NCI-H1436 treated with DMSO at 0.1 percent for 48 hours (cell line): ENCODE measurements at places on chromosomes 6 and 20.

GRCh38 chr20:53003420-53004154, 31.4 kb downstream of the TSHZ2 start:
- peak; percentile 56 for DNase-seq

GRCh38 chr6:2129182-2129621, 116.2 kb downstream of the GMDS start:
- DNase-seq = no peak

GRCh38 chr6:157760589-157761330, 62.3 kb upstream of the SNX9 start:
- no peak for DNase-seq

- DNase-seq = no peak
Observed at GRCh38 chr6:7673063-7673536, 52.8 kb upstream of the BMP6 start.

DNA sequence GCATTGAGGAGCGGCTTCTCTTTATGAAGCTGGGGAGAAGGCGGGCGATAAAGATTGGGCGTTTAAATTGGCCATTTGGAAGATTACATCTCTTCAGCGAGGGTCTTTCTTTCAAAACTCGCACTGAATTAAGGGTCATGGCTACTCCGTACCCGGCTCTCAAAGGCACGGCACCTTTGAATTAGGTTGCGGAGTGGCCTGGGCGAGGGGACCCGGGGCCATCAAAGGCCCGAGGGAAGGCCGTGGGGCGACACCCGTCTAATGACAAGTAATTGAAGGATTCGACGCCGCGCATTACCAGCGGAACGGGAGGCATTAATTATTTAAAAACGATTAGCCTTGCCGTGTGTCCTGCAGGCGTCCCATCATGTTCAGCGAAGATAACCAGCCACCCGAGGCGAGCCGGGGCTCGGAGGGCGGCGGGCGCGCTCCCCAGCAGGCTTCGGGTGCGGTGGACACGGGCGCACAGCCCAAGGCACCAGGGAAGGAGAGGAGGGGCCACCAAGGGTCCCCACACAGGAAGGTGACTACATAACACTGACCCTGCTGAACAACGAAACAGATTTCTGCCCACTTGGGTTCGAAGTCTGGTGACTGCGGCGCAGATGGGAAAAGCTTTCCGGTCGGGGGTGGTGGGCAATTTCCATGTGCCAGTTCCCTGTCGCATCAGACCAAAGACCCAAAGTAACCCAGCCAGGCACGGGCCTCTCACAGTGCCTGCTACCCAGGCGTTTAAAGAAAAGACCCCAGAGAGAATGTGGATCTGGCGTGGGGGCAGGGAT, 7.4 kb downstream of the FOXA2 start:
- no peak for DNase-seq

GRCh38 chr6:15842727-15843117, 179.9 kb upstream of the DTNBP1 start:
- no peak for DNase-seq

GRCh38 chr20:60340232-60340631, 382.0 kb downstream of the CDH26 start:
- DNase-seq = no peak

DNA sequence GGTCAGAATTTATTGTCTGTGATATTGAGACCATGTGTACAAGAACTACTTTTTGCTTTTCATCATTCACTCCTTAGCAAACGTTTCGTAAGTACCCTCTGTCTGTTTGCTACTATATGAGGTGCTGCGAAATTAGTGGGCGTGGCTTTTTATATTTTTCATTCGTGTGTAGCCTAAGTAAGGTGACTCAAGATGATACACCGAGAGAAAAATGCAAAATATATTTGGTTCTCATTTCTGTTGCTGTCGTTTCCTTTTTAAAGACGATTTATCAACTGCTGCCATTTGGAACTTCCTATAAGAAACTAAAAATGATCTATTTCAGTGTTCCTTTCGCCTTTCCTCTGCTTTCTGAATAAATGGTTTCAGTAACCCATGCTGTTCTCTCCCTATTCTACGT, 61.2 kb downstream of the VAPB start:
- DNase-seq = no peak

- DNase-seq = no peak
Observed at GRCh38 chr6:128519132-128519930, 1.1 kb downstream of the PTPRK start.

GRCh38 chr6:133244519-133244918, 3.4 kb downstream of the EYA4 start:
- no peak for DNase-seq

DNA sequence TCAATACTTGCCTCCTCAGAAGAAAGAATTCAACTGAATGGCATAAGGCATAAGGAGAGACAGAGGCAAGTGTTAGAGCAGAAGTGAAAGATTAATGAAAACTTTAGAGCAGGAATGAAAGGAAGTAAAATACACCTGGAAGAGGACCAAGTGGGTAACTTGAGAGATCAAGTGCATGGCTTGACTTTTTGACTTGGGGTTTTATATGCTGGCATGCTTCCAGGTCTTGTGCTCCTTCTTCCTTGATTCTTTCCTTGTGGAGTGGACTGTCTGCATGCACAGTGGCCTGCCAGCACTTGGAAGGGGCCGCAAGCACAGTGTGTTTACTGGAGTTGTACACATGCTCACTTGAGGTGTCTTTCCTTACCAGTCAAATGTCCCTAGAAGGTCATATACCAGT, 222.1 kb upstream of the UFL1 start:
- DNase-seq = no peak

- no peak for DNase-seq
Observed at GRCh38 chr20:37311710-37312355, 22.4 kb downstream of the MANBAL start.

GRCh38 chr6:63635215-63635587, 401 bp upstream of the PHF3 start:
- no peak for DNase-seq

- DNase-seq = peak; percentile 85
Observed at GRCh38 chr6:144744720-144745119, 459.6 kb downstream of the UTRN start.

DNA sequence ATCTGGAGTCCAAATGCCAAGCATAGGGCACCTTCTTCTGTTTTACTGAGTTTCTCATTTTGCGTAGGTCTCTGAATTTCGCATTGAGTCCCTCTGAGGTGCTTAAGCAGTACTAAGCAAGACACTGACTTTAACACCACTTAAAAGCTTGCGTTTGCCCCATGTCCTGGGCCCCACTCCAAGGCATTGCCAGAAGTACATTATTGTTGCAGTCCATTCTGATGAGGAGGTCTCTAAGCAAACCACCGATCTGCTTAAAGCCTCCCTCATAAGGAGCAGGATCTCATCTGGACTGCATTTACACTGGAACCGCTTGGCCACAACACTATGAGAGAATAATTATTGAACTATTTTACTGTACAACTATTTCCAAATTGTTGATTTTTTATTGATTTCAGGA, 16.3 kb downstream of the BMP2 start:
- no peak for DNase-seq

- peak; percentile 35 for DNase-seq
Observed at GRCh38 chr20:19903168-19903811, 113.9 kb upstream of the NAA20 start.

DNA sequence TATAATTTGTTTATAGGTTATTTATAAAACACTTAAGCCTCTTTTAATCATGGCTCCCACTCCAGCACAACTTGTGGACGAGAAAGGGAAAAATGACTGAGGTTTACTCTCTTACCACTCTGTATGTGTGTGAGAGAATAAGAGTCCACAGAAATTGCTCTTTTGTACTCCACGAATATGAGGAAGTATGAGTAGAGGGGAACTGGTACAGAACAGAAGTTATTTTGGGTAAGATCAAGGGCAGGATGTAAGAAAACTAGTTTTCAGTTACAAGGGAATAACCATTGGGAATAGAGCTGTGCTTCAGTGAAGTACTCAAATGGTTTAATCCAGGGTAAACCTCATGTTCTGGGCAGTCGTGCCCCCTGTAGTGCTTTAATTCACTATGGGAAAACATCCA, 72.6 kb downstream of the REV3L start:
- no peak for DNase-seq

DNA sequence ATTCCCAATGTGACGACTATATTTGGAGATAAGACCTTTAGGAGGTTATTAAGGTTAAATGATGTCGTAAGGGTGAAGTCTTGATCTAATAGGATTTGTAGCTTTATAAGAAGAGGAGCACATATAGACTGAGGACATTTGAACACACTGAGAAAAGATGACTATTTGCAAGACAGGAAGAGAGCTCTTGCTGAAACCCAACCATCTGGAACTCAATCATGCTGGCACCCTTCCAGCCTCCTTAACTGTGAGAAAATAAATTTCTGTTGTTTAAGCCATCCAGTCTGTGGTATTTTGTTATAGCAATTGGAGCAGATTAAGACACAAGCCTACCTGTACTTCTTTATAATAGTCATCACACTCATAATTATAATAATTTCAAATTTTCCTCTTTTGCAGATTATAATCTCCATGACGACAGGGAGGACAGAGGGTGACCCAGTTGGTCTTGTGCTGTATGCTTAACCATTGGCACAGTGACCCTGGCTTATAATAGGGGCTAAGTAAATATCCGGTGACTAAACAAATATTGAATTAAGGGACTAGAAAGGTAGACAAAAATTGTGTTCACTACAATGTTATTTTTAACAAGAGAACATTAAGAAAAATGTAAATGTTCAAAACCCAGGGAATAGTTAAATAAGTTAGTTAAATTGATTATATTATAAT, 206.4 kb upstream of the HDDC2 start:
- no peak for DNase-seq

DNA sequence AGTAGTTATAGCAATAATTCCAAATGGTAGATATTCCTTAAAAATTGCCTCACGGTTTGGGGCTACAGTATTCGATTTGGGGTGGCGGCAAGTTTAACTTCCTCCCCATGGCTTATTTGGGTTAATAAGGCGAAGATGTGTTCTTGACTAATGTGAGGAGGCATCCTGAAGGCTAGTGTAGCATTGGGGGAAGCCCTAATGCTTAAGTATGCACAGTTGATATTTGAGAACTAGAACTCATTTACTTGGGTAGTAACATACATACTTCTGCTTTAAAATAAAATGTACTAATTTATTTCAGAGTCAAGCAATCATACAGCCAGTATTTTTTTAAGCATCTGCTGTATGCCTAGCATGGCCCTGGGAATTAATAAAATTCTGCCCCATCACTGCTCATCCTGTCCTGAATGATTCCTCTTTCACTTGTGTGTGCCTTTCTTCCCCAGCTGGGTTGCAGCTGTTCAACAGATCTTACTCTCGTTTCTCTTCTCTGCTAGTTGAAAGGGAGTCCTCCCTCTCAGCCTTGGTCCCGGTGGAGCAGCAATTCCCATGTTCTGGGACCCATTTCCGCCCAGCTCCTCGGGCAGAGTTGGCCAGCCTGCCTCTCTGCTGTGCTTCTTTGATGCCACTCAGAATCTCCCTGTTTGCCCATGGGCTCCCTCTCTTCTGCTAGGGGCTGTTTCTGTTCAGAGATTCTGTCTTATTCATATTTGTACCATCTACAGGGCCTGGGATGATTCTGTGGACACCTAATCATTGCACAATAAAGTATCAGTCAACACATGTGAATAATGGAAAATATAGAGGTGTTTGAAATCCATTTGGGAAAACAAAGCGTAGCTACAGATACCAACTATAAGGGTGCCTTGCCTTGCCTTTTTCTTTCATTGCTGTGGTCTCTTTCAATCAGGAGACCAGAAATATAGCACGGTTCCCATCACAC, 104.8 kb downstream of the ARID1B start:
- DNase-seq = no peak

- DNase-seq = no peak
Observed at GRCh38 chr6:42313038-42313437, 95.4 kb upstream of the MRPS10 start.

DNA sequence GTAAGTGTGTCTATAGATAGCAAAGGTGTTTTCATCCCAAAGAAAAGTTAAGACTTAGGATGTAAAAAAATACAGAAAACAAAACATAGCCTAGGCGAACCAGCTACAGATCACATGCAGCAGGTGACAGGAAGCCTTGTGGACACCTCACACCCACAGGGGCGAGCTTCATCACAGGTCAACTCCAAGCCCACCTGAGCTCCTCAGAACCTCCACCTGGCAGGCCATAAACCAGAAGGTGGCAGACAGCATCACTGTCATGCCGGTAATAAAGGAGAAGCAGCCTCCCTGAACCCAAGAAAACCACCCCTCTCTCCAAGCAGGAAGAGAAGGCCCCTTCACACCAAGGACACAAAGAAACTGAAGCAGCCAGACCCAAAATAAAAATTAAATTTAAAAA, 1.0 kb downstream of the RALGAPA2 start:
- no peak for DNase-seq

GRCh38 chr6:33428224-33428965, 8.5 kb downstream of the SYNGAP1 start:
- DNase-seq = no peak
